Left hindlimb (tissue), 1 donor: ENCODE measurements at places on chromosomes 16 and 17.

DNA sequence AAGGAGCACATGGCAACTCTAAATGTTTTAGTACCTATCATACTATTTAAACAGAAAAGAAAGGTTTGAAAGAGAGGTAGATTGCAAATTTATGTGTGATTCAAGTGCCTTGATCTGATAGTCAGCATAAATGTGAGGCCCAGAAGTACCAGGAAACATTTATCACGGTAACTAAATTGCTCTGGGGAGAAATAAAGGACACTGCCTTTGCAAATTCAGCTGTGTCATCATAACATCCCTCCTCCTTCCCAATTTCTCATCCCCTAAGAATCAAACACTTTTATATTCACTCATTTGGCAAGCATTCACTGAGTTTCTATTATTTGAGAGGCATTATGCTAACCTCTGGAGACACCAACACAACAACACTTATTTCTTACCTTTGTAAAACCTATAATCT, 563.4 kb upstream of the CA10 start:
- no peak for DNase-seq

DNA sequence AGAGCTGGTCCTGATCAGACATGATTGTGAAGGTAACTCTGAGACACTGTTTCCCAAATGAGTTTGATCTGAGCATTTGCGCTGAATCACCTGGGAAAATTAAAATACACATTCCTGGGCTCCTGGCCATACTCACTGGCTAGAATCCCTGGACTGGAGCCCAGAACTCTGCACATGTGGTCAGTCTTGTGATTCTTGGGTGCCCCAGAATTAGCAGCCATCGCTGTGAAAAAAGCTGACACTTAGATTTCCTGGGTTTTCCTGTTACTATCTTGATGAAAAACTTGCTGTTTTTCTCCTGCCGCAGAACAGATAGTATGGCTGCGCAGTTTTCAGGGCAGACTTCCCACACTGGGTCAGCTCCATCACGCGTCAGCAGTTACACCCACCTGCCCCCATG, 24.6 kb downstream of the NECAB2 start:
- DNase-seq, result no peak

GRCh38 chr16:27174007-27174406, 29.3 kb upstream of the KDM8 start:
- DNase-seq, result no peak

DNA sequence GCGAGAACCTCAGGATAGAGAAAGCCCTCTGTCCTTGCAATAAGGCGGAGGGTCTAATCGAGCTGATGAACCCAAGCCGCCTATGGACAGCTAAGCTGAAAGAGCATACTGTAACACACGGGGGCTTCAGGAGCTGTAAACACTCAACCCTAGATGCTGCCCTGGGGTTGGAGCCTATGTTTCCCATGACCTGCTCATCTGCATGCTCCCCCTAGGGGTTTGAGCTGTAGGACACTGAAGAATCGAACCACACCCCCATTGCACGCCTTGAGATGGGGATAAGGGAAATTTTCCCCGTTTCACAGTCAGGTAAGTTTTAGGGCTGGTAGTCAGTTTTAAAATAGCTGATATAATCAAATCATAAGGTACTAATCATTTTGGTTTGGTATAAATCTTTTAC, 675.6 kb upstream of the CDH8 start:
- no peak for DNase-seq

DNA sequence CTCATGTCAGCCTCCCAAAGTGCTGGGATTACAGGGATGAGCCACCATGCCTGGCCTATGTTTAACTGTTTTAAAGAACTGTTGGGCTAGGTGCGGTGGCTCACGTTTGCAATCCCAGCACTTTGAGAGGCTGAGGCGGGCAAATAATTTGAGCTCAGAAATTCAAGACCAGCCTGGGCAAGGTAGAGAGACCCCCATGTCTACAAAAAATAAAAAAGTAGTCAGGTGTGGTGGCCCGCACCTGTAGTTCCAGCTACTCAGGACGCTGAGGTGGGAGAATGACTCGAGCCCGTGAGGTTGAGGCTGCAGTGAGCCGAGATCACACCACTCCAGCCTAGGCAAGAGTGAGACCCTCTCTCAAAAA, 1.9 kb upstream of the ITGAL start:
- no peak for DNase-seq

DNA sequence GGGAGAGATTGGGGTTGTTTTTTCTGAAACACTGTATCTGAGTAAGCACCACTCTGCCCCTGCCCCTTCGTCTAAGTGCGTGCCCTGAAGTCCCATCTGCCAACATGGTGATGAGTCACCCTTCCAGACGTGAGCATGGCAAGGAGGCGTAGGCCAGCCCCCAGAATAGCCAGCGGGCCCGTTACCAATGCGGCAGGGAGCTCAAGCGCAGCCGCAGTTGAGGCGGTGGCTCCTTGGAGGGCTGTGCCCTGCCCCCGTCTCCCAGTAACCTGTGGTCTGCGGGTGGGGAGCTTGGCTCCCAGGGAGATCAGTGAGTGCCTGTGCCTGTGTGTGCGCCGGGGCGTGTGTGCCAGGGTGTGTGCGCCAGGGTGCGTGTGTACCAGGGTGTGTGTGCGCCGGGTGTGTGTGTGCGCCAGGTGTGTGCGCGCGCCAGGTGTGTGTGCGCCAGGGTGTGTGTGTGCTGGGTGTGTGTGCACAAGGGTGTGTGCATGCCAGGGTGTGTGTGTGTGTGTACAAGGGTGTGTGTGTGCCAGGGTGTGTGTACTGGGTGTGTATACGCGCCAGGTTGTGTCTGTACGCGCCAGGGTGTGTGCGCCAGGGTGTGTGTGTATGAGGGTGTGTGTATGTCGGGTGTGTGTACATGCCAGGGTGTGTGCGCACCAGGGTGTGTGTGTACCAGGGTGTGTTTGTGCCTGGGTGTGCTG, 98.6 kb upstream of the CHMP6 start:
- DNase-seq, result peak; percentile 32

DNA sequence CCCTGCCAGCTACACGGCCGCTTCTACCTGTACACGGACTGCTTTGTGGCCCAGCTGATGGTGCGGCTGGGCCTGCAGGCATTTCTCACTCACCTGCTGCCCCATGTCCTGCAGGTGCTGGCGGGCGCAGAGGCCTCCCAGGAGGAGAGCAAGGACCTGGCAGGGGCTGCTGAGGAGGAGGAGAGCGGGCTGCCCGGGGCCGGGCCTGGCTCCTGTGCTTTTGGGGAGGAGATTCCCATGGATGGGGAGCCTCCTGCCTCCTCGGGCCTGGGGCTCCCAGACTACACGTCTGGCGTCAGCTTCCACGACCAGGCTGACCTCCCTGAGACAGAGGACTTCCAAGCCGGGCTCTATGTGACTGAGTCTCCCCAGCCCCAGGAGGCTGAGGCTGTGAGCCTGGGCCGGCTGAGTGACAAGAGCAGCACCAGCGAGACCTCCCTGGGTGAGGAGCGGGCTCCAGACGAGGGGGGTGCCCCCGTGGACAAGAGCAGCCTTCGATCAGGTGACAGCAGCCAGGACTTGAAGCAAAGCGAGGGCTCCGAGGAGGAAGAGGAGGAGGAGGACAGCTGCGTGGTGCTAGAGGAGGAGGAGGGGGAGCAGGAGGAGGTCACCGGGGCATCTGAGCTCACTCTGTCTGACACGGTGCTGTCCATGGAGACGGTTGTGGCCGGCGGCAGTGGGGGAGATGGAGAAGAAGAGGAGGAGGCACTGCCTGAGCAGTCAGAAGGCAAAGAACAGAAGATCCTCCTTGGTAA, 3.5 kb downstream of the WDR81 start:
- DNase-seq, result no peak

DNA sequence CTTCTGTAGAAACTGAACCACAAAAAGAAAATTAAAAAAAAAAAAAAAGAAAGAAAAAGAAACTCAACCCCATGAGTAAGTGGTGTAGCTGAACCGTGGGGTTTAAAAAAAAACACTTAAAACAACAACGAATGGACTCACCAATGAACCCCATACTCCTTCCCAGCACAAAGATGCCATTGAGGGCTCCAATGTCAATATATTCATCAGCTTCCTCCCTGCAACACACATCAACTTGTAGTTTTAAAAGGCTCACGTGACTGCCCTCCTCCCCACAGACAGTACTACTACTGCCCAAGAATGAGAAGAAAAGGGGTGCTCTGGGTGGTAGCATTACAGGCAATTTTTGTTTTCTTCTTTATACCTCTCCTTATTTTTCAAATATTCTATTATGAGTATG, 3.3 kb upstream of the KLHL11 start:
- DNase-seq, result no peak

GRCh38 chr16:35180970-35181369, 1721.6 kb downstream of the TP53TG3F start:
- DNase-seq, result no peak

DNA sequence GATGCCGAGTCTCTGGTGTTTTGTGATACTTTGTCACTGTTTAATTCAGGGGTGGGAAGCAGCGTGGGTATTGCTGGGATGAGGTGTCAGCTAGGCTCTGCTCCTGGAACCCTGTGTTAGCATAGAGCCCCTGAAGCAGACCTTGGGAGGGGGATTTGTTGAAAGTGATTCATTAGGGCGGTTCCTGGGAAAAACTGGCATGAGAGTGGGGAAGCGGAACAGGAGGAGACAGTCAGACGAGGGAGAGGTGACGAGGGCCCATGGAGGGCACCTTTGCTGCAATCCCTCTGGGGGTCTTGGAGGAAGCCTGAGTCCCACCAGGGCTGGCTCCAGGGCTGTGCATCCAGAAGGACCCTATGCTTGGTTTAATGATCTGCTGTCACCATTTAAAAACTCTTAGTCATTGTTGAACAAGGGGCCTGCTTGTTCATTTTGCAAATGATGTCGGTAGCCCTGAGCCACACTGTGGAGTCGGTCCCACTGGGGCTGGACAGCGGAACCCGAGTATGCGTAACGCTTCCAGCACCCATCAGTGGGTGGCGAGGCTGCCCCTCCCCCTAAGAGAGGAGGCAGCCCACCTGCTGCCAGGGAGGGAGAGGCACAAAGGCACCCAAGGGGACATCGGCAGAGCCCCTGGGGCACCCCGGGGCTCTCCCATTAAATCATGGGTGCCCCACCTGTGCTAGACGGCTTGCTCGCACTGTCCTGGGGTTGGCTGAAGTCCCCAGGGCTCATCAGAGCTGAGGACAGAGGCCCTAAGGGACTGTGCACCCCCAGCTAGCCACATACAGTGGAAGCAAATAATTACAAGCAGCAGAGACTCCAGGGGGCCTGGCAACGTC, 35.4 kb downstream of the WFDC1 start:
- no peak for DNase-seq

DNA sequence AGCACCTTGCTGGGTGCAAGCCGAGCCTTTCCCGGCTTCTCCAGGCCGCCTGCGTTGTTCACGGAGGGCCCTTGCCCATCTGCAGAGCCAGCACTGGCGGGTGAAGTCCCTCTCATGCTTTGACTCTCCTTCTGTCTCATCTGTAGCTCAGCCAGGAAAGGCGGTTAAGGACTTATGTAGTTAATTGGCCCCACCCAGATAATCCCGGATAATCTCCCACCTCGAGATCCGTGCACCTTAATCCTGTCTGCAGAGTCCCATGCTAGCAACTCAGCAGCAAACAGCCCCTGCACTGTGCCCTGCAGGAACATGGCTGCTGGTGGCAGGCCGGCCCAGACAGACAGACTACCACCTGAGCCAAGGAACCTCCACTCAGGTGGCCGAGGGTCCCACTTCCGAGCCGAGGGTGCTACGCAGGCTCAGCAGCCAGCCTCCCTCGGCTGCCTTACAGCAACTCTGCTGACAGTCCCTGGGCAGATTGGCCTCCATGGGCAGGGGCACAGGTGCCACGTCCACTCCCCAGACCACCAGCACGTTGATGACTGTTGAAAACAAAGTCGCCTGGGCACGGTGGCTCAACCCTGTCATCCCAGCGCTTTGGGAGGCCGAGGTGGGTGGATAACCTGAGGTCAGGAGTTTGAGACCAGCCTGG, 16.9 kb downstream of the RAB40C start:
- no peak for DNase-seq

GRCh38 chr17:488993-489757, 136.6 kb upstream of the RPH3AL start:
- DNase-seq, result no peak

DNA sequence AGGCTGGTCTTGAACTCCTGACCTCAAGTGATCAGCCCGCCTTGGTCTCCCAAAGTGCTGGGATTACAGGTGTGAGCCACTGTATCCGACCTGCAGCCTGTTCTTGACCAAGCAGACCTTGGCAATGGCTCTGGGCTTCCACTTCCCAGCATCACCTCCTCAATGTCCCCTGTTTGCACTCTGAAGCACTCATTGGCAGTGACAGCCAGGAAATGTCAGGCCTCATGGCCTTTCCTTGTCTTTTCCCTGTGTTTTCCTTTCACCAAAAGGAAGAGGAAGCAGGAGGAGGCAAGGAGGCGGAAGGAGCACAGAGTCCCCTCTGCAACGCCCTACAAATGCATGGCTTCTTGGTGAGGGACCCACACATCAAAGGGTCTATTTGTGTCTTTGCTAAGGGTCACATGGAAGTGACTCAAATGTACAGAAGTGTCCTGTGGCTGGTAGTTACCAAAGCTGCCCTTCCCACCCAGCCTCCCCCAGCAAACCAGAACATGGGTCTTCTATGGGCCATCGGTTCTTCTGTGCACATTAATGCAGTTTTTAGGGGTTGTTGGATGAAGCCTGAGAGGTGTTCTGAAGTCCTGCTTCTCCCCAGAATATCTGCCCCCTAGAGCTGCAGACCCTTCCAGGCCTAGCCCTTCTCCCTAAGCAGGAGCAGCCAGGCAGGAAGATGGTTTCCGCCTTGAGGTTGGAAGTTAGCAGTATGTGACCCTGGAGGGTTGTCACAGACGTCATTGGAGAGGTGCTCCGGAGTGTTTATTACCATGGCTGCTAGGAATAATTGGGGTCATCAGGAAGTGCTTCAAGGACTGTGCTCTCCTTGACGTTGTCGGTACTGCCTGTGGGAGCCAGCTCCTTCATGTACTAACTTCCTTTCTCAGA, 60.8 kb downstream of the WIPI1 start:
- no peak for DNase-seq

DNA sequence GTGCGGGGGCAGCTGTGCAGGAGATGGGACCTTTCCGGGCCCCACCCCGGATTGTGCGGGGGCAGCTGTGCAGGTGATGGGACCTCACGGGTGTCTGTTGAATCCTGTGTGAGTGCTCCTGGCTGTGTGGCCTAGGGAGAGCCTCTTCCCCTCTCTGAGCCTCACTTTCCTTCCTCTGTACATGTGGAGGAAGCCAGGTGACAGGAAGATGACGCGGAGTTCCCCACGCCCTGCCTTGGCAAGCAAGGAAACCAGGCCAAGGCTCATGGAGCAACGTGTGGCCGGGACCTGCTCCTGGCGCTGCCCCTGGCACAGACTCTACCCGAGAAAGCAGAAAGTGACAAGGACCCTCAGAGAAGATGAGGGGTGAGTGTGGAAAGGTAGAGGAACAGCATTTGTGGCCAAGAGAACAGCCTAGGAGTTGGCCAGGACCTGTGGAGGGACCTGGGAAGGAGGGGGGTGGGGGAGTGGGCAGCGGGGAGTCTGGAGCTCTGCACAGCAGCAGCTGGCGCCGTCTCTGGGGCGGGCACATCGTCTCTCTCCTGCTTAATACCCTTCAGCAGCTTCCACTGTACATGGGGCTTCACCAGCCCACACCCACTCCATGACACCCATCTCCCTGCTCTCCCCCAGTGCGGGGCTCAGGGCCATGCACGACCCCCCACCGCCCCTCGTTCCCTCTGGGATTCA, 38.4 kb upstream of the PABPN1L start:
- no peak for DNase-seq

- no peak for DNase-seq
Measured at GRCh38 chr16:2774161-2774891, 2.8 kb downstream of the ELOB start.

GRCh38 chr16:79871906-79872305, 271.4 kb upstream of the MAF start:
- DNase-seq, result no peak

GRCh38 chr17:39026980-39027451, 59.8 kb upstream of the FBXO47 start:
- DNase-seq, result peak; percentile 65

GRCh38 chr17:41717408-41718286, 5.5 kb downstream of the GAST start:
- no peak for DNase-seq
